ENCODE measurements at places on chromosomes 2 and 18. TPM values are rescaled to one million over a fixed set of nuclear protein-coding genes. Genes with fewer than 3 reads are reported as not detected.

GRCh38 chr2:43791035-43791765 lies 17.4 kb downstream of the DYNC2LI1 start:
- H3K36me3 ChIP-seq, result no peaks in the 10 kb centered on the region
- peak overlapping the region; percentile 7 for H3K27ac ChIP-seq
- no peak overlapping the region for H3K4me3 ChIP-seq
- DNase-seq, result no peak

The NEU2 gene
- total RNA-seq, result not detected

DNA sequence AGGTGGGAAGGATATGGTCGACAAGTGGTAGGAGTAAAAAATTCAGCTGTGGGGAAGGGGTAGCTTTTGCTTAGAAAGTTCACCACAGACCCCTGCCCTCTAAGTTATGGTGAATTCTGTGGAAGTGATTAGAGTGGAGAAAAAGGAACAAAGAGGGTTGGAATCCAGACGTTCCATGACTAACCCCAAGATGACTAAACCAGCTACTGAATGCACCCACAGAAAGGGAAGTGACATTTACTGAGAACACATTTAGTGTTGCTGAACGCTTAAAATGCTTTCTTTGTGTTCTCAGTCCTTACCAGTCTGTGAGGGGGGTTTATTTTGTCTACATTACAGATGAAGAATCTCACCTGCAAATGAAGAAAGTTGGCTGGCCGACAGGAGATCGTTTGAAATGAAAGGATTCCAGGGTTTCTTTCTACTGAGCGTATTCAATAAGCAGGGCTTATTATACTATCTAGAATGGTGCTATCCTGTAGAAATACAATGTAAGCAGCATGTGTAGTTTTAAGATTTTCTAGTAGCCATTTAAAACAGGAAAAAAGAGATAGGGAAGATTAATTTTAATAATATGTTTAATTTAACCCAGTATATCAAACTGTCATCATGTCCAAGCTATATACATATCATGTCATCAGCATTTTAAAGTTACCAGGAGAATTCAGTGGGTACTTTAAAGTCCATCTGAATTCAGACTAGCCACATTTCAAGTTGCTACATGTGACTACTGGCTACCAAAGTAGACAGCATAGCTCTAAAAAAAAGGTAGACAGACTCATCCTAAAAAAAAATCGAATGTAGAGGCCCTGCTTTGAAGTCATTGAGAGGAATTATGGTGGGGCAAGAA lies 60.1 kb downstream of the LIMS1 start:
- no peaks in the 10 kb centered on the region for H3K27me3 ChIP-seq
- no peaks in the 10 kb centered on the region for H3K36me3 ChIP-seq
- peak overlapping the region; percentile 77 for H3K27ac ChIP-seq
- H3K4me3 ChIP-seq, result no peak overlapping the region

- H3K27ac ChIP-seq, result peak overlapping the region; percentile 4
- H3K4me1 ChIP-seq, result no peaks in the 10 kb centered on the region
- H3K4me3 ChIP-seq, result no peak overlapping the region
- no peaks in the 10 kb centered on the region for H3K27me3 ChIP-seq
Measured at GRCh38 chr2:191656391-191656790, 21.5 kb upstream of the NABP1 start.

GRCh38 chr2:169664600-169664977 lies 29.6 kb downstream of the CFAP210 start:
- no peaks in the 10 kb centered on the region for H3K36me3 ChIP-seq
- no peak for DNase-seq
- no peak overlapping the region for H3K4me3 ChIP-seq

DNA sequence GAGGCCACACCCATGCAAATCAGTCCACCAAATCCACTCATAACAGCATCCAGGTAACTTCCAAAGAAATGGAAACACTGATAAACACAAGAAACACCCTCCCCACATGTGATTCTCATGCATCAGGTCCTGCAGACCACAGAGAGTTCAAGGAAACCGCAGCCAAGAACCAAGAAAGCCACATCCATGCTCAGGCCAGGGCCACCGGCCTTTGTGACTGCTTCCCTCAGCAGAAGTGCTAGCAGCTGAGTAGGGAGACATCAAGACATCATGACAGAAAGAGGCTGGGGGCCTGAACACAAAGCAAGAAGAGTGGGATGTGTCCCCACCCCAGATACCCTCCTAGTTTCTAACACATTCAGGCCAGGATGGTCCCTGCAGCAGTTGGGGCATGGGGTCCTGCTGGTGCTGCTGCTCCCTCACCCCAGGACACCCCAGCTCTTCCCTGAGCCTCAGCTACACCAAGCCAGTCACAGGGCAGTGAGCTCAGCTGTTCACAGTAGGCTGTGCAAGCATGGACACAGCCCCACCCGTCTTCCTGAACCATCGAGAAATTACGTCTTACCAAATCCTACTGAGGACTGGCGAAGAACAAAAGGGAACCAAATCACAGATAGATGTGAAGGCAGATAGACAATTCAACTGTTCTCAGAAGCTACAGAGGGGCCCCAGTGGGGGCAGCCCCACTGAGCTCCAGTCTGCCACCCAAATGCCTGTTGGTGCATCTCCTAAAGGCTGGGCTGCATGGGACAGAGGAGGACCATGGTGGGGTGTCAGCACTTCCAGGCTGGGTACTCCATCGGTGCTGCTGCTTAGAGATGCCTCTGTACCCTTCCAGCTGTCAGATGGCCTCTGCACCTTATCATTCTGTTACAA lies 60.9 kb downstream of the HDAC4 start:
- peak overlapping the region; percentile 56 for H3K27ac ChIP-seq
- H3K27me3 ChIP-seq, result no peaks in the 10 kb centered on the region
- peak; percentile 64 for DNase-seq
- H3K4me1 ChIP-seq, result peaks cover 70% of the 10 kb centered on the region

- no peaks in the 10 kb centered on the region for H3K36me3 ChIP-seq
- H3K27me3 ChIP-seq, result no peaks in the 10 kb centered on the region
- no peak overlapping the region for H3K4me3 ChIP-seq
- H3K27ac ChIP-seq, result peak overlapping the region; percentile 46
Measured at GRCh38 chr18:2970772-2971659, 41.9 kb downstream of the LPIN2 start.

- no peaks in the 10 kb centered on the region for H3K4me1 ChIP-seq
- DNase-seq, result no peak
- no peak overlapping the region for H3K27ac ChIP-seq
- no peaks in the 10 kb centered on the region for H3K36me3 ChIP-seq
- no peak overlapping the region for H3K4me3 ChIP-seq
- H3K27me3 ChIP-seq, result no peaks in the 10 kb centered on the region
Measured at GRCh38 chr2:207045531-207045930, 106.2 kb downstream of the CPO start.

- no peaks in the 10 kb centered on the region for H3K4me1 ChIP-seq
- H3K27me3 ChIP-seq, result no peaks in the 10 kb centered on the region
- no peak overlapping the region for H3K27ac ChIP-seq
- H3K4me3 ChIP-seq, result no peak overlapping the region
Measured at GRCh38 chr2:130796290-130796689, 40.4 kb upstream of the ARHGEF4 start.

The SGO2 gene
- total RNA-seq, result 3.3 TPM

DNA sequence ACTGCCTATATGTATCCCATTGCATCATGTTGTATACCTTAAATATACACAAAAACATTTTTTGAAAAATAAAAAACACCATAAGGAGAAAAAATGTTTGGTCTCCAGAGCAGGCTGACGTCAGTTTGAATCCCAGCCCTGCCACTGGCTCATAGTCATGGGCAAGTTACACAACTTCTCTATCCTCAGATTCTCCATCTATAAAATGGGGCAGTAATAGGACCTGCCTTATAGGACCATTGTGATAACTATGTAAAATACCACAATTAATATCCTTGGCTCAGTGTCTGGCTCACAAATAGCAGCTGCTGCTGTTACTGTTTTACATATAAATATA lies 135.6 kb downstream of the SMAD7 start:
- no peak overlapping the region for H3K27ac ChIP-seq
- H3K36me3 ChIP-seq, result peaks cover 24% of the 10 kb centered on the region
- DNase-seq, result no peak
- H3K4me3 ChIP-seq, result no peak overlapping the region

DNA sequence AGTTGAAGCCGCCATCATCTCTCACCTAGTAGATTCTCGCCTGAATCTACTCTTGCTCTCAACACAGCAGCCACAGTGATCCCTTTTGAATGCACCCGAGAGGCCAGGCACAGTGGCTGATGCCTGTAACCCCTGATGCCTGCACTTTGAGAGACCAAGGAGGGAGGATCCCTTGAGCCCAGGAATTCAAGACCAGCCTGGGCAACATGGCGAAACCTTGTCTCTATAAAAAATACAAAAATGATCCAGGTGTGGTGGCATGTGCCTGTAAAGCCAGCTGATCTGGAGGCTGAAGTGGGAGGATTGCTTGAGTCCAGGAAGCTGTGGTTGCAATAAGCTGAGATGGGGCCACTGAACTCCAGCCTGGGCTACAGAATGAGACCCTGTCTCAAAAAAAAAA lies 60.3 kb upstream of the EML4 start:
- H3K27ac ChIP-seq, result no peak overlapping the region
- peaks cover 11% of the 10 kb centered on the region for H3K4me1 ChIP-seq
- no peaks in the 10 kb centered on the region for H3K27me3 ChIP-seq
- no peak for DNase-seq
- H3K4me3 ChIP-seq, result no peak overlapping the region
- no peaks in the 10 kb centered on the region for H3K36me3 ChIP-seq

The GALNT14 gene
- not detected for total RNA-seq

The ANKRD30BL gene
- total RNA-seq, result not detected

GRCh38 chr2:101900375-101900774 lies 91.4 kb upstream of the IL1R2 start:
- H3K27ac ChIP-seq, result no peak overlapping the region
- H3K4me1 ChIP-seq, result no peaks in the 10 kb centered on the region
- no peak overlapping the region for H3K4me3 ChIP-seq
- no peaks in the 10 kb centered on the region for H3K27me3 ChIP-seq
- no peaks in the 10 kb centered on the region for H3K36me3 ChIP-seq
- no peak for DNase-seq

The METTL8 gene
- total RNA-seq, result 42.5 TPM

The MYO7B gene
- total RNA-seq, result not detected
